ENCODE measurements at places on chromosomes 1 and 21.

- no peak for DNase-seq
Measured at GRCh38 chr1:36108314-36108713, 16.7 kb downstream of the COL8A2 start.

DNA sequence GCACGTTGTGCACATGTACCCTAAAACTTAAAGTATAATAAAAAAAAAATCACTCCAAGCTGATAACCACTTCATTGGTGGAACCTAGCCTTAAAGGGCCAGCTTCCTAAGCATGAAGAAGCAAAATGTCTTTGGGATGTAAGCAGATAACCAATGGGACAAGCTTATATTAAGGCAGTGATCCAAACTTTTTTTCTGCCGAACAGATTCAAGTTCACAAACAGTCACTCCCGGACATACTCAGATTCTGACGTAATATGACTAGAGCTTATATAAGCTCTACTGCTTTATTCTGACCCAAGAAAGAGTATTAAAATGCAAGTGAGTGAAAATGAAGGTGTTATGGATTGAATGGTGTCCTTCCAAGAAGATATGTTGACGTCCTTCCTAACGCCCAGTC lies 44.9 kb upstream of the HIVEP3 start:
- DNase-seq, result no peak

GRCh38 chr1:247110627-247111258 lies 6.6 kb upstream of the ZNF669 start:
- no peak for DNase-seq

GRCh38 chr1:87584586-87584985 lies 255.9 kb downstream of the LMO4 start:
- DNase-seq, result no peak

All from hematopoietic multipotent progenitor cell treated with erythropoietin and hydrocortisone succinate and interleukin-3 and kit ligand, for 17 days (in vitro differentiated cells).